ENCODE measurements at places on chromosomes 4 and X.

- no peak for DNase-seq
These were observed 11.1 kb downstream of the MAEA start for GRCh38 chr4:1300466-1301455.

DNA sequence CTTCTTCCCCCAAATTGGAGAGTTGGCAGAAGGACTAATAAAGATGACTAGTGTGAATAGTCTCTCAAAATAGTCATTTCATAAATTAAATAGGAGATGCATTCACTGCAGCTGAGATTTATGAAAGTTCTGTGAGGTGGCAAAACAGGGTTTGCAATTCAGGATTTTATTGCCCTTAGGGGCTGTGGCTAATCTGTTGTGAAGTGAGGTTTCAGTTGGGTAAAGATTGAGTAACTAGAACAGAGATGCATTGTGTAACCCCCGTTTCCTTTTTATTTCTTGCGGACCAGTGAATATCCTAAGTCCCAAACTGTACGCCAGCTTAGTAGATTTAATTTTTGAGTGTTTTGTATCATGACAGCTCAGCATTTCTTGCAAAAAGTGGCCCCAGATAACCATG, 16.2 kb upstream of the SCRG1 start:
- no peak for DNase-seq

GRCh38 chrX:71222929-71223328, at the start of gene GJB1:
Gene GJB1 (plus strand): TSS chrX:71223224. CDS start chrX:71223708, 484 bp downstream.
- DNase-seq = no peak

GRCh38 chrX:14802943-14803710, 69.7 kb downstream of the FANCB start:
- DNase-seq = no peak

DNA sequence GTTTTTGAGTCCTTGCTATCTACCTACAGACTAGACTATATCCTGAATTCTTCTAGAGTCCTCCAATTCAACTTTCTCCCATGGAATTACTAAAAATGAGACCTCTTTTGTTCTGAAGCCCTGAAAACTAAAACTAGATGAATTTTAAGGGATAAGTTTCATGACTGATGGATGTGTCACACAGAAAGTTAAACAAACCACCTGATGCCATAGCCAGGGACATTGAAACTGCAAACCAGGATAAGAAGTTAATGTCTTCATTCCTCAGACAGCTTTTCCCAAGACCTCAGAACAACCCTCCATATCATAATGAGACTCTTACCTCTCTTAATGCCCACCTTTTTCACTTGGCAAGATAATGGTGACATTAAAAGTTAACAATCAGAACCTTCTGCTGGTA, 81.5 kb upstream of the PTPN13 start:
- no peak for DNase-seq

Measured in kidney capillary endothelial cell (primary cell).